ENCODE measurements at places on chromosomes 6 and 20.

- DNase-seq, result no peak
Observed at GRCh38 chr6:45586216-45587171, 208.8 kb upstream of the SUPT3H start.

DNA sequence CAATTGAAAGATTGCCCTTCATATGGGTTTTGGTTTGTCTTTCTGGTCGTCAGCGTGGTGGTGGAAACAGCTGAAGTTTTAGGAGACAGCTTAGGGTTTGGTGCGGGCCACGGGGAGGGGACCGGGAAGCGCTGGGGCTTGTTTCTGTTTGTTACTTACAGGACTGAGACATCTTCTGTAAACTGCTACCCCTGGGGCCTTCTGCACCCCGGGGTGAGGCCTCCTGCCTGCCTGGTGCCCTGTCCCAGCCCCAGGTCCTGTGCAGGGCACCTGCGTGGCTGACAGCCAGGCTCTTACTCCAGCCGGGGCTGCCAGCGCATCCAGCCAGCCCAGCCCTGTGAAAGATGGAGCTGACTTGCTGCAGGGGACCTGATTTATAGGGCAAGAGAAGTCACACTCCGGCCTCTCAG is 22.8 kb downstream of the NPEPL1 start:
- no peak for DNase-seq

DNA sequence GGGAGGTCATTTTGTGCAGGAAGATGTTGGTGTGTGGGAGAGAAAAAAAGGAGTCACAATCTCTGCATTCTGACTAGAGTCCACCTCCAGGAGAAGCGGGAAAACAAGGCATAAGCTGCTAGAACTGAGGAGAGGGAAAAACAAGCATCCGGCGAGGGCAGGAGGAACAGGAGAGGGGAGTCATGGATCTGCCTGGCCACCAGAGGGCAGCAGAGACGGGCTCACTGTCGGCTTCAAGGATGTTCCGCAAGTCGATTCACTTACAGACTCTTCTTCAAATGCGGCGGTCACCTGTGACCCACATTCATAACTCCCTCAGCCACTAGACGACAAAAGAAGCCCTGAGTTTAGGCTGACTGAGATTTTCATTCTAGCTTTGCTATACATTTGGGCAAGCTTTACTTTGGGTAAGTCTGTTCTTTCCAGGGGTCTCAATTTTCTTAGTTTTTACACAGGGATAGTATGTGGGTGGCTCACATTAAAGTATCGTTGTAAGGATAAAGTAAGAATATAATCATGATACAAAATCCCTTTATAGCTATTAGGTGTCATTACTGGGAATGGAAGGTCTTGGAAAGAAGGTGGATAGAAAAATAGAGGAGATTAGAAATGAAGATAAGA is 6.6 kb upstream of the BTNL2 start:
- peak; percentile 83 for DNase-seq

GRCh38 chr20:50561379-50562078 is 51.3 kb downstream of the PTPN1 start:
- peak; percentile 54 for DNase-seq

DNA sequence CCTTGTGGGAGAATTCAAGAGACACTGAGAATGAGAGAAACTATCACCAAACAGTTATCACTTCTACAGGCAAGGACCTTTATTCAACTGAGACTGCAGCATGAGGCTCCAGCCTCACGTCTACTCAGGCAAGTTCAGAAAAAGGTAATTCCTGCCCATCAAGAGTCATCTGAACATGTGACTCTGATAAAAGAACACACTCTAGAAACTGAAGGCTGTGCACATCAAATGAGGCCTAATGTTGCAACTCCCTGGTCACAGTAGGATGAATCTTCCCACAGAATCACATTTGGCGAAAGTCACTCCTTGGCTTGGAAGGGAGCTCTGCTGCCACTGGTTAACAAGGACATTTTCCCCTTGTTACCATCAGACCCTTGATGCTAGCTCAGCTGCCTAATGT is 71.2 kb upstream of the EMILIN3 start:
- DNase-seq, result no peak

DNA sequence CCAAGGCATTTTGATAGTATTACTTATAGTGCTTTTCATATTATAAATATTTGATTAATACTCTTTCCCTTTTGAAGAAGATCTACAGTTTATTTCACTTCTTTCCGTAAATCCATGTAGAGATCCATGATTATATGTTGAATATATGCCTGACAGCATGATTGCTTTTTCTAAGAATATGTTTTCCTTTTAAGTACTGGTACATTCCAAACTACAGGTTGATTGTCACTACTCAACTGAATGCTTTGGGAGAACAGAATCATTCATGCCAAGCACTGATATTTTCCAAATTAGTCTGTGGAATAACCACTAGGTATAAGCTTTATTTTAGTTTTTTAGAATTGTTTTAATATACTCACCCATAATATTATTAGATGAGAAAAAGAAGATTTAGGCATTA is 330.2 kb downstream of the BCKDHB start:
- no peak for DNase-seq

DNA sequence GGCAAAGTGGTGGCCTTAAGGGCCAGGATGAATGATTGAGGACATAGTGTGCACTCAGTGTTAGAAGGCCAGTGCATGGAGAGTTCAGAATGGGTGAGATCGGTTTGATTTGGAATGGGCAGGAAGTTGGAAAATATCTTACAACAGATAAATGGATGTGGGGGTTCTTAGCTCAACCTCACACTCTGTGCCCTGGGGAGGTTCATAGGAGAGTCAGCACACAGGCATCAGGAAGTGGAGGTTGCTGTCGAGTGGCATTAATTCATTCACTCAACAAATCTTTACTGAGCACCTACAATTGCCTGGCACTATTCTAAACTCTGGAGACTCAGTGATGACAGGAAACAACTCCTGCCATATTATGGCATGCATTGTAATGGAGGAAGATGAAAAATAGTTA is 313.7 kb upstream of the SUPT3H start:
- no peak for DNase-seq

- no peak for DNase-seq
Observed at GRCh38 chr6:75431379-75431778, 62.2 kb downstream of the FILIP1 start.

- DNase-seq, result no peak
Observed at GRCh38 chr20:62350098-62350628, 16.9 kb downstream of the LAMA5 start.

- DNase-seq, result no peak
Observed at GRCh38 chr6:40778196-40778595, 191.0 kb upstream of the LRFN2 start.

- DNase-seq, result no peak
Observed at GRCh38 chr20:25459916-25460535, 52.6 kb downstream of the GINS1 start.

- no peak for DNase-seq
Observed at GRCh38 chr6:30093951-30094661, 18.5 kb upstream of the RNF39 start.

GRCh38 chr6:77650098-77650663 is 2.7 kb upstream of the MEI4 start:
- no peak for DNase-seq

- DNase-seq, result no peak
Observed at GRCh38 chr20:481167-481566, 18.8 kb upstream of the TBC1D20 start.

DNA sequence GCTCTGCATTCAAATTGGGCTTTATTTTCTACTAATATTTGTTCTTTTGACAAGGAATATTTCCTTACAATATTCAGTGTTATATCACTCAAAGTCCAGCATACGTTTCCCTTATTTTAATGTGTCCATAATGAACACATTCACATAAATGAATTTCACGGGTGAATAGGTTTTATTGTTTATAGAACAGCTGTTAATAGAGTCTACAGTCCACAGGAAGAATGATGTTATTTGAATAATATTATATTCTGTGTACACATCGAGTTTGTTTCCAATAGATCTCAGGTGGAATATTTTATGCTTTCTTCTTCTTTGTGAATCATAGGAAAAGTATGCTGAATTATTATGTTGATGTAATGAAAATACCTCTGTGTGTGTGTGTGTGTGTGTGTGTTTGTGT is 582.4 kb downstream of the CDH26 start:
- no peak for DNase-seq

- no peak for DNase-seq
Observed at GRCh38 chr20:2507875-2508630, 662 bp downstream of the ZNF343 start.

- no peak for DNase-seq
Observed at GRCh38 chr6:68994521-68994920, 359.4 kb downstream of the ADGRB3 start.

- no peak for DNase-seq
Observed at GRCh38 chr6:131368198-131368911, 204.7 kb upstream of the ARG1 start.

GRCh38 chr6:32854376-32855178 is 585 bp downstream of the PSMB9 start:
- DNase-seq, result no peak

GRCh38 chr6:34792605-34793500 is 970 bp downstream of the BLTP3A start:
- DNase-seq, result no peak

- no peak for DNase-seq
Observed at GRCh38 chr6:139161169-139161568, 26.3 kb downstream of the HECA start.

DNA sequence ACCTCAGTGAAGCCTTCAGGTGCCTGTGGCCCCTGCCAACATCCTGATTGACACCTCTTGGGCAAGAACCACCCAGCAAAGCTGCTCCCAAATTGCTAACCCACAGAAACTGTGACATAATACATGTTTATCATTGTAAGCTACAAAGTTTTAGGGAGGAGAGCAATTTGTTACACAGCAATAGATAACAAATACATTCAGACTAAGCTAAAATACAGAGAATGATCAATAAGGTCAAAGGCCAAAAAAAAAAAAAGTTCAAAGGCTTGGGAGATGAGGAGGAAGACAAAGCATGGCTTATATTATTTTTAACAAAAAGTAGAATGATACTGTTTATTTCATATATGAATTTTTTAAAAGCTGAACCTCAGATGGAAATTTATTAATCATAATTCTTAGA is 105.9 kb downstream of the ID4 start:
- DNase-seq, result no peak

DNA sequence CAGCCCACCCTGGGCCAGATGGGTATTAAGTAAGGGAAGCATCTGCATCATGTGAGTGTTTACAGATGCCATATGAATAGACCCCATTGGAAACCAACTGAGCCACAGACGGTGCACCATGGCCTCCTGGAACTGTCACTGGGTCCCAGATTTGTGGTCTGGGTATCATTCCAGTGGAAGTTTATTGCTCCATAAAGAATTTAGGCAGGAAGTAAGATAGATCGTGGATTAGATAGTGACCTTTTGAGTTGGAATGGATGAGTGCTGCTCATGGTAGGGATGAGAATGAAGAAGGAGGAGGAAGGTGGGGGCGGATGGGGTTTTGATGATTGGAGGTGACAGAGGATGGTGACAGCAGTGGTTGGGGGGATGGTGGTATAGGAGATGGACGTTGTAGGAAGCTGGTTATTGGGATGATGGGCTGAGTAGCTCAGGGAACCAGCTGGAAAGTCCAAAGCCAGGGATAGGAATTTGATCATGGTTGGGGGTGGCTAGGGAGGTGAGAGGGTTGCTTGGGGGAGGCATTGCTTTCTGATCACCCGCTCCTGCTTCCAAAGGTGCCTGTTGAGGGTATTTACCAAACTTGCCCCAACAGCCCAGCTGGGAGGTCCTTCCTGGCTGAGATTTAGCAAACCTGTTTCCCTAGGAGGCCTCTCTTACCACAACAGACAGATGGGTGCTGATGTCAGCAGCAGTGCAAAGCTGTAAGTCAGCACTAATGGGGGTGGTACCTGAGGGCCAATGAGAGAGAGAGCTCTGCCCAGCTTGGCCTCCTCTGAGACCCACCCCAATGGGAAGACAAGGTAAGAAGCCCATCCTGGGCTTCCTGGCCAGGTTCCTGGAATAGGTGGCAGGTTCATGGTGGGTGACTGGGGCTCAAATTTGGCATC is 78.0 kb downstream of the VEGFA start:
- DNase-seq, result no peak

DNA sequence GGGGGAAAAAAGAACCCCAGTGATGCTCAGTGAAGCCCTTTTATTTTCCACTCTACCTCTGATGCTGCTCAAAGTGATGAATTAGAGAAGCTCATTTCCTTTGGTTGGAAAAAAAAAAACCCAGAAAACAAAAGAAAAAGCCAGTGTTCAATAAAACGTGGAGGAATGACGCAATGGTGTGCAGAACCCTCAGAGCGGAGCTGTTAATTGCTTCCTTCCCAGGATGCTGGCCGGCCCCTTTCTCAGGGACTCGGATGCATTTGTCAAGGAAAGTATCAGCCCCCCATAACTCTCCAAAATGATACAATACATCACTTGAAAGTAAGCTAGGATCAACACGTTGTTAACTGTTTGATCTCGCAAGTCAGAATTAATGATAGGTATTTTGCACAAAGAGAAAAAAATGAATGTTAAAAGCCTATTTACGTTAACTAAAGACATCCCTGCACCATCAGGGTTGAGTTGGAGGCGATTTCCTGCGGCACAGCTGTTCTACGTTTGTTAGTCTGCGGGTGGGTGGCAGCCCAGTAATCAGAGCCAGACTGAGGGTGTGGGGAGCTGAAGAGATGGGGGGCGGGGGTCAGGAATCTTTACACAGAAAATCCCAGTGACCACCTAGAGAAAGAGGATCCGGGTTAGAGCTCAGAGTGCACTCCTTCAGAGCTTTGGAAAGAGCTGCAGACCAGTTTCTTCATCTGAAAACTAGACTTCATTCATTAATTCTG is 132.4 kb downstream of the BMP7 start:
- DNase-seq, result no peak

- DNase-seq, result no peak
Observed at GRCh38 chr6:166286839-166287271, 21.3 kb downstream of the PRR18 start.

- no peak for DNase-seq
Observed at GRCh38 chr6:161198176-161198575, 75.7 kb downstream of the AGPAT4 start.

GRCh38 chr20:36465109-36466080 is 75.9 kb upstream of the MYL9 start:
- DNase-seq, result peak; percentile 23

DNA sequence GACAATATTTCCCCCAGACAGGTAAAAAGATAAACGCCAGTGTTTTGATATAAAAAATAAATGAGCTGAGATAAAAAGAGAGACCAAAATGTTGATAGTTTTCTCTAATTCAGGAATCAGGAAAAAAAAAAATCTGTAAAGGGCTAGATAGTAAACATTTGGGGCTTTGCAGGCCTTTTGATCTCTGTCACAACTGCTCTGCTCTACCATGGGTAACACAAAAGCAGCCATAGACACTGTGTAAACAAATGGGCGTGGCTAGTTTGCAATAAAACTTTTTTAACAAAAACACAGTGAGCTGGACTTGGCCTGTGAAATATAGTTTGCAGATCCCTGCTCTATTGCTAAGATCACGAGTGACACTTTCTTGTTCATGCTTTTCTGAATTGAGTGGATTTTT is 219.1 kb upstream of the STXBP5 start:
- no peak for DNase-seq

DNA sequence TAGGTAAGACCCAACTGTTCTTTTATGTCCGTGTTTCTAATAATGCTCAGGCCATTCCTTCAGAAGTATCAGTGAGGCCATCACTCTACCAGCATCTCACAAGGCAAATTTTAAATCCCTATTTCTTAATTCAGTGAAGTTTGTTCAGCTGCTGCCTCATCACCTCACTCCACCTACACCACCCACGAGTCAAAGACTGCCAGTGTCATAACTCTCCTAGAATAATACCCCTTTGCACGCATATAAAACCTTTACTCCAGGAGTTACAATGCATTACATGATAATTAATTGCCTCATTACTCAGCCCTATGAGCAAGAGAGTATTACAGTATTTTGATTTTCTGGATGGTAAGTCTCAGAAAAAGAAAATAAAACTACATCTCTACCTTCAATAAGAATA is 793.6 kb downstream of the TFAP2A start:
- no peak for DNase-seq

GRCh38 chr6:164210783-164211182 is 796.3 kb downstream of the QKI start:
- DNase-seq, result no peak

Measured in activated CD4-positive, alpha-beta T cell treated with anti-CD3 and anti-CD28 coated beads for 24 hours (primary cell).